Fibroblast of gingiva (primary cell): ENCODE measurements at places on chromosomes 12 and 14.
A peak's percentile ranks its signal among the peaks of the same experiment; 100 is the strongest.

GRCh38 chr12:48070033-48070432, 35.8 kb downstream of the SENP1 start:
- DNase-seq, result no peak

DNA sequence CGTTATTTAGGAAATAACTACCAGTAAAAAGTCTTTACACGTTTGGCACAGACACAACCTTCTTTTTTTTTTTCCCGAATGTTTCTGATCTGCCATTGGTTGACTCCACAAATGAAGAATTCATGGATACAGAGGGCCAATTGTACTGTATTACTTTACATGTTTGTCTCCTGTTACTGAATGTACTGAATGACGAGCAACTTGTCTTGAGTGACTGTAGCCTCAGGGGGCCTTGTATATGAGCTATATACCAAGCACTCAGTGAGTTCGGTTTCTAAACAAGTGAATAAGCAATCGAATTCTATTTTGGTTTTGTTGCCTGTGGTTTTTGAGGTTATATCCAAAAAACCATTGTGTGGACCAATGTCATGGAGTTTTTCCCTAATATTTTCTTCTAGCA, 480.0 kb upstream of the SYT1 start:
- no peak for DNase-seq

- DNase-seq, result peak; percentile 88
Observed at GRCh38 chr14:75176142-75176820, at the start of gene TMED10. TSS of gene TMED10 (minus strand) at chr14:75176612. CDS start at chr14:75176579, 33 bp downstream.

- DNase-seq, result no peak
Observed at GRCh38 chr12:59803735-59804134, 207.9 kb downstream of the SLC16A7 start.

DNA sequence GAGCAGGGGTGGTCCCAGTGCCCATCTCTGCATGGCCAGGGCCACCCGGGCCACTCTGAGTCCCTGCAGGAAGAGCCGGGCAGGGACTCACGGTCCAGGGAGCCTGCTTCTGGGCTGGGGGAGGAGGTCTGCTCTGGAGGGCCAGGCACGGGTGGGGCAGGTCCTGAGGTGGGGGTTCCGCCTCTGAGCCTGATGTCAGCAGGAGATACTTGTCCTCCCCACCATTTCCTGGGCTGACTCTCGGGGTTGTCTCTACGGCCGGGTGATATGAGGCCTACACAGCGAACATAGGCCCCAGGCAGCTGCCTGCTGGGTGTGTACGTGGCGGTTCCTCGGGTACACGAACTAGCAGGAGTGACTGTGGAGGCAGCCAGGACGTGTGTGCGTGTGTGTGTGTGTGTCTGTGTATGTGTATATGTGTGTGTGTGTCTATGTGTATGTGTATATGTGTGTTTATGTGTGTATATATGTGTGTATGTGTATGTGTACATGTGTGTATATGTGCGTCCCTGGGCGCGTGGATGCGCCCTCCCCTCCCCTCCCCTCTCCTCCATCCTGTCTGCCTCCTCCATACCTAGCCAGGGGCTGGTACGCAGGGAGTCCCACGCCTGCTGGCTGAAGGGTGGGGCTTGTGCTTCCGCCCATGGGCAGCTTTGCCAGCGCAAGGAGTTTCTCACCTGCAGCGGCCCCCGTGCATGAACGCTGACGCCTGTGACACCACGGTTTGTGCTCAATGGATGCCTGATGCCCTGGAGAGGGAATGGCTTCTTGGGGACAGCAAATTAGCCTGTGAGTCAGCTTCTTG, 30.4 kb upstream of the TRAF3 start:
- no peak for DNase-seq

DNA sequence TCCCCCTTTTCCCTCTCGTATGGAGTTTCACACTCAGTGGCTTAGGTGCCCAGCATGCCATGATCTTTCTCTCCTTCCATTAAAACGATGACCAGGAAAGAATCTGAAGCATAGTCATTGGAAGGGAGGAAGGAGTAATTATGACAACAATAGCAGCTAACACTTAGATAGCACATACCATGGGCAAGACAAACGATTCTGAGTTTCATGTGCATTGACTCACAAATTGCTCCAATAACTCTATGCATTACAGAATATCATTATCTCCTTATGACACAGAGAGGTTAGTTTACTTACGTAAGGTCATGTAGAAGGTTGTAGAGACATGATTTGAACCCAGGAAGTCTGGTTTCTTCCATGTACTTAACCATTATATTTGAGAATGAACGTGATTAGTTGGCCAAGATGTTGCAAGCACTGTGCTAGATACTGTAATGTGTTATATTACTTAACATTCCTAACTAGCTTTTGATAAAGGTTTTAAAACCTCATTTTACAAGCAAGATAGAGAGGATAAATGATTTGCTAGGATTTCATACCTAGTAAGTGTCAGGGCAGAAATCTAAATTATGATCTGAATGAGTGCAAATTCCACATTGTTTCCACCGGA, 162.4 kb downstream of the CAND1 start:
- no peak for DNase-seq

GRCh38 chr12:106900554-106900953, 55.2 kb upstream of the TMEM263 start:
- DNase-seq, result no peak

- DNase-seq, result no peak
Observed at GRCh38 chr12:117985182-117985581, 16.4 kb upstream of the KSR2 start.

- DNase-seq, result peak; percentile 98
Observed at GRCh38 chr12:47377414-47378221, 297.9 kb upstream of the AMIGO2 start.

DNA sequence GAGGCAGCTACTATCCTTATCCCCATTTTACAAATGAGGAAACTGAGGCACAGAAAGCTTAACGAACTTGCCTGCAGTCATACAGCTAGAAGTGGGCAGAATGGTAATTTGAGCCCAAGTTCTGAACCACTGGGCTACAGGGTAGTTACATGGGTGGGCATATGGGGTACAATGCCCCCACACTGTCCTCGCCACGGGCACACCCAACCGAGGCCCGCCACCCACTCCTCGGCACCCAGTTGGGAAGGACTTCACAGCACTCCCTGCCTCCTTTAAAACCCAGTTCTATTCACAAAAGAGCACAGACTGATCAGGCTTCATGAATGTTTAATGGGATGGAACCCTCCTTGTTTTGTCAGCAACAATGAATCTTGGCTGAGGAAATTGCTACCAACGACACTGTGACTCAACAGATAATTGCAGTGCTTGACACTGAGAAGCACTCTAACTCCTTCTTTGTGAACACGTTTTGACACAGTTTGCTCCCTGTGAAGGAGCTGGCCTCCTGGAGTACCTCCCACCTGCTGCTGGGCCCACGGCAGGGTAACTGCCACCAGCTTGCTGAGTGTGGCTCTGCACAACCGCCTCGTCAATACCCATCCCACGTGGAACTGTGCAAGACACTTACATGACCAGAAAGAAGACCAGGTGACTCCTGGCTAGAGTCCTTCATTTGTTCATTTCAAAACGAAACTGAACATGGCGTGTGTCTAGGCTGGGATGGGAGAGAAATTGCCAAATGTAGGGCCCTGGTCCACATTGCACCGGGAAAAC, 63.5 kb downstream of the CLMN start:
- no peak for DNase-seq

DNA sequence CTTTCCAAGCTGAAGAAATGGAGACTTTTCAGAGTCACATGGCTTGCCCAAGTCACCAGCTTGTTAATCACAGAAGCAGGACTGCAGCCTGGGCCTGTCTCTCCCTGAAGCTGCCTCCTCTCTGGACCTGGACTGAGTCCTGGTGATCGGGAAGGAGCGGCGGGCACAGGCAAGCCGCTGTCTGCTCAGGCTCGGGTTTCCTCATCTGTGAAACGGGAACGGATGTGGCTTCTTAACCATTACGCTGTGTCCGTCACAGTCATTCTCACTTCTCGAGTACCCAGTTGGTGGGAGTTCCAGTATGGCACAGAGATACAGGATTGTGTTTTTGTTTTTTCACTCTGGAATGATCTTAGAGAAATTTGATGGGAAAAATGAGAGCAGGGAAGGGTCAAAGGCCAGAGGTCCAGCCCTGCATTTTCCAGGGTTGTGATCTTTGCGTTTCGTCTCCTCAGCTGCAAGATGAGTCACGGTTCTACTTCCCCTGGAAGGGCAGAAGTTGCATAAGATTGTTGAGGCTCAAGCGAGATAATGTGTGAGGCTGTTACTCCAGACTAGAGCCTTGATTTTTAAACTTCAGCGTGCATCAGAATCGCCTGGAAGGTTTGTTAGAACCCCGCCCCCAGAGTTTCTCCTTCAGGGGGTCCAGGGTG, 7.6 kb upstream of the LRTM2 start:
- DNase-seq, result no peak

DNA sequence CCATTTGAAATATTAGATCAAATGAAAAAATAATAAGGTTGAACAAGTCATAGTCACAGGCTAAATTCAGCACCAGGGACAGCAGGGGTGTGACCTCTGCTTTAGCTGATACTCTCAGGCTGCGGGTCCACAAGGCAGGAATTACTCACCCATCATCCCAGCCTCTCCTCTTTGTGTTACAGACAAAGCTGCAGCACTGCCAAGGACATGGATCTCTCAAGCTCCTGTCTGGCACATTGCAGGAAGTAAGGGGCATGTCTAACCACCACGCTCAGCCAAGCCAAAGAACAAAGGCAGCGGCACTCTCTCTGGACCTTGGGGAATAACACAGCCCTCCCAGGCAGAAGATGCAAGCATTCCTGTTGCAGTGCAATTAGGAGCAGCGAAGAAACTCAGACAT, 783.8 kb downstream of the VRK1 start:
- DNase-seq, result no peak

GRCh38 chr12:133235401-133236112, at the start of gene ANHX:
TSS of gene ANHX (minus strand) at chr12:133235877. CDS start at chr12:133234356, 1,521 bp downstream.
- DNase-seq, result no peak

DNA sequence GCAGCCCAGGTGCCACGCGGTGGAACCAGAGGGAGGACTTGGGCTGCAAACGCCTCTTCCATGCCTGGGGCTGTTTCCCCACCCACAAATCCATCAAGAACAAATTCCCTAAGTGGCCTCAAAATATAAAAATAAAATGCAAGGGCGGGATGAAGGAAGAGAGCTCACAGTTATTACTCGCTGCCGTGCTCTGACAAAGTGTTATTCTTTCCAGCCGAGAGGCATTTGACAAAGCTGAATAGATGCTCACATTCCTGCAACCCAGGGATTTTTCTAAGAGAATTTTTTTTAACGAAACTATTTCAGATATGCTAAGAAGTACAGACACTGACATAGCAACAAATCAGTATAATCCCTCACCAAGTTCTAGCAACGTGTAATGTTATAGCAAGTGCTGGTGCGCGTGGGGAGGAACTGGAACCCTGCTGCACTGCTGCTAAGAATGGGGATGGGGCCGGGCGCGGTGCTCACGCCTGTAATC, 70.7 kb downstream of the SCARB1 start:
- no peak for DNase-seq

GRCh38 chr12:129372876-129373275, 519.6 kb downstream of the GLT1D1 start:
- DNase-seq, result no peak

DNA sequence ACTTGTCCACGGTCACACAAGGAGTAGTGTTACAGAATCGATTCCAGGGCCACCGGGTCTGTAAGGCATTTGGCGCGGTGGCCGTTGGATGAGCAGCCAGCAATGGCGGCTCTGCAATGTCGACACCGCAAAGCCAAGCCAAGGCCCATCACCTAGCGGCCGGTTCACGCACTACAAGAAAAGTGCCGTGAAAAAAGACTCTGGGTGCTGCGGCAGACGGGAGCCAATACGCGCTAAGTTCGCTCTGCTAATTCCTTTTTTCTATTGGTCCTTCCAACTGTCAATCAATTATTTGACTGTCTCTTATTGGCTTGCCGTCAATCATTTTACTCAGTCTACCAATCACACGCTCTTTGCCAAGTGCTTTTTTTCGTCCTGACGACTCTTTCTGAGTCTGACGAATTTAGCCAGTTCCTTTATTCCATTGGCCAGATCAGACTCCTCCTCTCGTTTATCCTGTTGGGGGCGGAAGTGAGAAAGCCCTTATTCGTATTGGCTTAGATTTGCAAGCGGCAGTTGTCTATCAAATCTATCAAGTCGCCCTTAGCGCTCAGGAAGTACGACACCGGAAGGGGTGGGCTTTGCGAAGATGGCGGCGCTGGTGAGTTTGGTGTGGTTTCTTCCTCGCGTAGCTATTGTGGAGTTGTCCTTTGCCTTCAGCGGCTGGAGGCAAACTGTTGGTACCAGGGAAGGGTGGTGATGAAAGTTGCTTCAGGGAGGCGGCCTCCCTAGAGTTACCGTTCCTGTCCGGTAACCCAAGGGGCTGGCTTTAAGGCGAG, at the start of gene NGDN:
TSS of gene NGDN (plus strand) at position 577 of the 779 bp plus-strand sequence. CDS start at position 590, 13 bp downstream.
- peak; percentile 100 for DNase-seq

DNA sequence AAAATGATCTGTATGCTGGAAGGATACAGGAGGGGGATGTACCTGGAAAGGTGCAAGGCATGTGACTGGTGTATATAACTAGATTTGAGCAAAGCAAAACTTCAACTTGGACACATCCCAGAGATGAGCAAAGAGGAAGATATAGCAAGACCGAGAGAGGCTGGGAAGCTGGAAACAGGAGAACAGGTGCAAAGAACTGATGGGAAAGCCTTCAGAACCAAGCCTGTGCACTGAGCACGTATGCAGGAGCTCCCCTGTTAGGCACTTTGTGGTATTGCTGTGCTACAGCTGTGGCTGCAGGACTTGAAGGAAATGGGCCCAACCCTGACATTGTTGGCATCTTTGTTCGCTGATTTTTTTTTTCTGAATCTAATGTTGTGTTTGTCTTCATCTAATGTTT, 120.7 kb upstream of the PWP1 start:
- no peak for DNase-seq

GRCh38 chr12:68809190-68810026, 1.4 kb downstream of the MDM2 start:
- peak; percentile 28 for DNase-seq

DNA sequence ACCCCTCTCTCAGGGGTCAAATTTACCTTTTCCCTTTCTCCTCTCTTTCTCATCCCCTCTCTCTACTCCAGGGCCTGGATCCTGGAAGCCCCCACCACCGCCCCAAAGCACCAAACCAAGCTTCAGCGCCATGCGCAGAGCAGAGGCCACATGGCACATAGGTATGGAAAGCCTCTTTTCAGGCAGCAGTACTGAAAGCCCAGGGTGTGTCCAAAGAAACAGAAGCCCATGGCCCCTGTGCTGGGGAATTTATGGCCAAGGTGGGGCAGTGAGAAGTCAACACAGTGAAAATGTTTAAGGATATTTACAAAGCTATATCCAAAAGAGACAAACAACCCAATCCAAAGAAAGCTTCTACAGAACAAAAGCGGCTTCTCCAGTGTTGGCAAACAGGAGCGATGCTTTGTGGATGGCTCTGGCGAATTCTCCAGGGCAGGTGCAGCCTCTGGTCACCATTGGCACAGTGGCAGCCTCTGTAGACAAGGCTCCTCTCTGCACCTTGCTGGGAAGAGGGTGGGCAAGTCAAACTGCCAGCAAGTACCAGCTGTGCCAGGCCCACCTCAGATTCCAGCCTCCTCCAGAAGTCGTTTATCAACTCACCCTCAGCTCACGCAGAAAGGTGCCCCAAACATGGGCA, 4.7 kb upstream of the CPNE6 start:
- no peak for DNase-seq

- DNase-seq, result no peak
Observed at GRCh38 chr14:76958020-76958979, 70.2 kb downstream of the IRF2BPL start.

- no peak for DNase-seq
Observed at GRCh38 chr12:31967539-31967938, 8.3 kb downstream of the RESF1 start.
